RWPE1 (cell line): ENCODE measurements at places on chromosomes 7 and 10.

DNA sequence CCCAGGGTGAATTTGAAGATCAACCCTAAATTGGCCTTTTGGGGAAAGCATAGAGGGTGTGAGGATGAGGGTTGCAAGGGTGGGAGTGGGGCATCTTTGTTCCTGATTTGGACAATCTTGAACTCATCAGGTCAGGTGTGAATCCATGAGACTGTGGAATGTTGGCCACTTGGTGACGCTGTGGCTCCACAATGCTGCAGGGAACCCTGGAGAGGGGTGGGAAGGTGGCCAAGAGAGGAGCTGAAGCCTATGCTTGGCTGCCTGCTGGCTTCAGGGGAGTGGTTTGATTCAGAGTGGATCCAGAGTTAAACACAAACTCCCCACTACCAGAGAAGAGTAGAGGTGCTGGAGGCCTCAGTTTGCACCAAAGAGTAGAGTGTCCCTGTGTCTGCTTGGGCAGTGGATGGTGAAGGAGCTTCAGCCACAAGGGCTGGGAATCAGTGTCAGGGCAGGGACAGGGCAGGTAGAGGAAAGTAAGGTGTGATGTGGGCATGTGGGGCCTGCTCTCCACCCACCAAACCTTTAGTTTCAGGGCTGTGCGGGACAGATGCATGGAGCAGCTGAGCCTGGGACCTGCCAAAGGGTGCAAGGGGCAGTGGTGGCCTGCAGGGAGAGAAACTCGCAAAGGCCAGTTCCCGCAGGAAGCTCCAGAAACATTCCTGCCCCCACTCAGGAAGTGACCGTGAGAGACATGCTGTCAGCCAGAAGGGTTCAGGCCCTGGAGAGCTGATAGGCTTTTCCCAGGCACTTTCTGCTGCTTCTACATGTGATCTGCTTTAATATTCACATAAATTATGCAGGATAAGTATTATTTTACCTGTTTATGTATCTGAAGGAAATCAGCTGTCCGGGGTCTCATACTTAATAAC lies 81.0 kb upstream of the PRSS58 start:
- no peak for DNase-seq

DNA sequence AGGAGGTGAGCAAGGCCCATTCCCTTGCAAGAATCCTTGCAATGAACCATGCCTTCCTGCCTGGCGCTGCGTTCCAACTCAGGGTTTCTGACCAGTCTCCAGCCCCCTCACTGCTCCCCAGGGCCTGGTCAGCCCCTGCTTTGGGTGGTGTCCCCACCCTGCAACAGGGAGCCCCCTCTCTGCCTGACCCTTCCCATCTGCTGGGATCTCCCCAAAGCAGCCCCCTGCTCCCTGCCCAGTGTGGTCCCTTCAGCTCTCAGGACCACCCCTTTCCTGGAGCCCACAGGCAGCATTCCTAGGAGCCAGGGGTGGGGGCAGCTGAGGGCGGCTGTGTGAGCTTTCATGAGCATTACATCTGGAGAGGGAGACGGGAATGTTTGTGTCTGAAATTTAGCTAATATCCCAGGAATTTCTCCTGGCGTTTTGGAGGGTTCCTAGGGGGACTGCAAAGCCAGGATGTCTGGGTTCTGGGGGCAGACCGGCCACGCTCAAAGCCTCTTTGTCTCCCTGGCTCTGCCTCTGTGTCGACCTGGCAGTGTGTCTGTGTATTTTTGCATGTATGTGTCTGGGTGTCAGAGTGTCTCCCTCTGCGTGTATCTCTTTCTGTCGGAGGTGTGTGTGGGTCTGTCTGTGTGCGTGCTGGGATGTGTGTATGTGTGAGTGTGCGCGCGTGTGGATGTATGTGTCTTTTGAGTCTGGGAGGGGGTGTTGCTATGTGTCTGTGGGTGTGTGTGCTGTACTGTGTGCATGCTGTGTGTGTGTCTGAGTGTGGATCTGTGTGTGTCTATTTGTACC lies 300.5 kb upstream of the ZMIZ1 start:
- DNase-seq, result no peak

- no peak for DNase-seq
These were observed 950 bp upstream of the GCC1 start for GRCh38 chr7:127586346-127586745.

- DNase-seq, result no peak
These were observed 12.8 kb downstream of the MDFIC start for GRCh38 chr7:114934713-114935112.

GRCh38 chr10:100713049-100713858 lies 32.1 kb upstream of the PAX2 start:
- DNase-seq, result no peak

GRCh38 chr10:12351447-12351846 lies 2.1 kb downstream of the CAMK1D start:
- no peak for DNase-seq

- no peak for DNase-seq
These were observed 113.2 kb downstream of the CDC14C start for GRCh38 chr7:49037346-49038210.

GRCh38 chr10:110225756-110226542 lies 18.5 kb downstream of the MXI1 start:
- peak; percentile 94 for DNase-seq

- no peak for DNase-seq
These were observed 32.1 kb upstream of the GTF2I start for GRCh38 chr7:74625446-74625845.

GRCh38 chr7:133797818-133798520 lies 329.2 kb upstream of the LRGUK start:
- no peak for DNase-seq

DNA sequence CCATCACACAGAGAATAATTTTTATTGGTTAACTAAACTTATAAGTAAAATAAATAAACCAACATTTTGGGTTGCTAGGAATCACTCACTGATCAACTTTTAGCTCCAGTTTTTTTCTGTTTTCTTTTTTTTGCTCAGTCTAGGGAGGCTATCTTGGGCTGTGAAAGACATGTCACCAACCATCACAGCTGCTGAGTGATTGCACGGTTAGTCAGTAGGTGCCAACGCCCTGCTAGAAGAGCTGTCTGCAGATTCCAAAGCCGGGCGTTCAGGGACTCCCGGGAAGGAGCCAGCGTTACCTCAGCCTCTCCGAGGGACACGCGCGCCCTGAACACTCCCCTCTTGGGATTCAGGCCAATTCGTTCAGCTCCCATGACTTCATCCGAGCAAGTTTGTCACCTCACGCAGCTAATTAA lies 604 bp upstream of the STAM start:
- DNase-seq, result peak; percentile 79

DNA sequence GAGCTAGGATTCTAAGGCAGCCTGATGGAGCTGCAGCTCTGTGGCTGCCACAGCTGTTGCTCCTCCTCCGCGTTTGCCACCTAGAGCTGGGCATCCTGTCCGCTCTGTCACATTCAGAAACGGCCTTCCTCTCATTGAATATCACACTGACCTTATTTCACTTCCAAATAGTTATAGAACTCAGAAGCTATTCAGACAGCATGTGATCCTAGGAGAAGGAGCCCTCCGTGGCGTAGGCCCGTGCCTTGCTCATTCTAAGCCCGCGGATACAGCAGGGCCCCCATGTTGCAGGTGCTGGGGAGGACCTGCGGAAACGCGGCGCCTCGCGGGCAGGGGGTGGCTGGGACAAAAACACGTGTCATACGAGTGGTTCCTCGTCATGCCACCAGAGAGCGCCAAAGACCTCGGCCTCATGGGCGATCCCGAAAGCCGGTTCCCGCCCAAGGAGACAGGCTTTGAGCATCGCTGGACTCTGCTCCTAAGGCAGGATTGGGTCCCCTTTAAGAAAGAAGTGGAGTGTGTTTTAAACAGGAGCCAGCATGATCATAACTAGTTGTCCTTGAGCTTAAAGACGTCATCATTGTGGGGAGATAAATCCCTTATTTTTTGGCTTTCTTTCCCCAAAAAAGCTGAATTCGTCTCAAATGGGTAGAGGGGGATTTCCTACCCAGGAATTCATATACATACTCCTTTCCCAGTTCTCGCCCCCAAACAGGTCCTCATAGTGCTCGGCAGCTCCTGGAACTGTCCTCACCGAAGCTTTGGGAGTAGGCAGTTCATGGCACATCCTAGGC lies 17.9 kb upstream of the FIGNL1 start:
- DNase-seq, result peak; percentile 78

DNA sequence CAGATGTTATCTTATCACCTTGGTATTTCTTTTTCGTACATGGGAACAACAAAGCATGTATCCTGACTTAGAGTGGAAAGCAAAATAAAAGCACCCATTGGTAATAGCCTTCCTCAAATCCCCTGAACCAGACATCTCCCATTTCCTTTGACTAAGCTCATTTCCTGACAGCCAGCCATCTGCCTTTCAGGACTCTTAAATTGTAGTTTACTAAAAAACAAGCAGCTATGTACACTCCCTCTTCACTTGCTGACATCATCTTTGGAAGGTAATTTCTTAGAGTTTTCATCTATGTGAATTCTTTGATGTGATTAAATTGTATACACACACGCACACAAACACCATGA lies 40.7 kb downstream of the ARL4A start:
- no peak for DNase-seq

- no peak for DNase-seq
These were observed 34.9 kb upstream of the WAPL start for GRCh38 chr10:86556532-86556931.

- no peak for DNase-seq
These were observed 32.8 kb upstream of the MYO3A start for GRCh38 chr10:25901199-25901598.

GRCh38 chr10:47381103-47381395 lies 3.0 kb downstream of the ZNF488 start:
- no peak for DNase-seq

GRCh38 chr7:28626221-28626620 lies 213.9 kb downstream of the CREB5 start:
- no peak for DNase-seq

DNA sequence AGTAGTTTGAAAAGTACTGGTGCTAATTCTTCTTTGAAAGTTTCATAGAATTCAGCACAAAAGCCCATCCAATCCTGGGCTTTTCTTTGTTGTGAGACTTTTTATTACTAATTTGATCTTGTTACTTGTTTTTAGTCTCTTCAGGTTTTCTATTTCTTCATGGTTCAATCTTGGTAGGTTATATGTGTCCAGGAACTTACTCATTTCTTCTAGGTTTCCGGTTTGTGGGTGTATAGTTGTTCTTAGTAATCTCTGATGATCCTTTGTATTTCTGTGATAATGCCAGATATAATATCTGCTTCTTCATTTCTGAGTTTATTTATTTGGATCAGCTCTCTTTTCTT lies 147.5 kb downstream of the RTKN2 start:
- no peak for DNase-seq

DNA sequence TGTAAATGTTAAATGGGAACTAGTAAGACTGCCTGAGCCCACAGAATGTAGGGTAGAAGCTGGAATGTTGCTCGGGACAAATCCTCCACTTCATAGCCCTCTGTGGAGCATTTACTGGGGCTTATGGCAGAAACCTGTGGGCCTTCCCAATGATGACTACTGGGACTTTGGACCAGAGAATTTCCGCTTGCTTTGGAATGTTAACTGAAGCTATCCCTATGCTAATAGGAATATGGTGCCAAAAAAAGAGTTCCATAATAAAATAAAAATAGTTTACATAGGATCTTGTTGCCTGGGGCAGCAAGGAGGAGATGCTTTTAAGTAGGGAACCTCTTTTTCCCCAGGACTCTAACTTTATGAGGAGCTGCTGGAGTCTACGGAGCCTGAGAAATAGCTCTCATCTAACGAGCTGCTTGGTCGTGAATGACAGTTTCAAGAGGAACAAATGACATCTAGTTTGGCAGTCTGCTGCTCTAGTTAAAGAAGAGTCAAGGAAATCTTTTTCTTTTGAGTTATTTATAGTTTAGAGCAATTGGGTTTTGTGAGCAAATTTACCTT lies 5.7 kb upstream of the DYNC2I1 start:
- no peak for DNase-seq

DNA sequence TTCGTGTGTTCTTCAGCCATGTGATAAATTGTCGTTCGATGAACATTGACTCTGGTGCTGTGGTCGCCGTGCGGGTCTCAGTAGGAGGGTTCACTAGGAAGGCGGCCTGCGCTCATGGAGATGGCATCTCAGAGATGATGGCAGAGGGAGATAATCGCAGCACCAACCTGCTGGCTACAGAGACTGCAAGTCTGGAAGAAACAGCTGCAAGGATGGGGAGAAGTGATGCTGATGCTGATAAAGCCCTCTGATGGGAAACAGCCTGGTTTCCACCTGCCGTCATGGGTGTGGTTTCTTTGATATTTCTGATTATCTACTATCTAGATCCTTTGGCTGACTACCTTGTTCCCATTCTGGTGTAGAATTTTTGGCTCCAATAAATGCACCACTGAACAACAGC lies 130.5 kb upstream of the ANKRD30A start:
- no peak for DNase-seq

DNA sequence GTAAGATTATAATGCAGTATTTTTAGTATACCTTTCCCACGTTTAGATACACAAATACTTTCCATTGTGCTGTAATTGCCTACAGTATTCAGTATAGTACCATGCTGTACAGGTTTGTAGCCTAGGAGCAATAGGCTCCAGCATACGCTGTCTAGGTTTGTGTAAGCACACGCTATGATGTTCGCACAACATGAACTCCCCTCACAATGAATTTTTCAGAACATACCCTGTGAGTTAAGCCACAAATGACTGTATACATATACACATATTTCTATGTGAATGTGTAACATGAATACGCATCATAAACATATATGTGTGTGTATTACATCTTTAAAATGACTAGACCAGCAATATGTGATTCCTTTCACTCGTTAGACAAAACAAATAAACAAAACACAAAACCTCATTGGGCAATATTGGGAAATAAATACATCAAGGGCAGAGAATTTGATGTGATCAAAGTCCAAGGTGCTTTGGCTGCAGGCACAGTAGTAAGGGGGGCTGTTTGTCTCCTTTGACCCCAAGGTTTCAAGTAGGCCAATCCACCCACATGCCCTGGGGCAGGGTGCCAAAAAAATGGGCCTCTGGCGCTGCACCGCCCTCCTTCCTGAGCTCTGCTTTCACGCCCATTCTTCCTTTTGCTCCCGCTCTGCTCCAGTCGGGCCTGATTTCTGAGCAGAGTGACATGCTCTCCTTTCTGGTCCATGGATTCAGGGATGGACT lies 33.9 kb downstream of the CHN2 start:
- no peak for DNase-seq

GRCh38 chr10:6269953-6270867 lies 67.5 kb downstream of the PFKFB3 start:
- no peak for DNase-seq

DNA sequence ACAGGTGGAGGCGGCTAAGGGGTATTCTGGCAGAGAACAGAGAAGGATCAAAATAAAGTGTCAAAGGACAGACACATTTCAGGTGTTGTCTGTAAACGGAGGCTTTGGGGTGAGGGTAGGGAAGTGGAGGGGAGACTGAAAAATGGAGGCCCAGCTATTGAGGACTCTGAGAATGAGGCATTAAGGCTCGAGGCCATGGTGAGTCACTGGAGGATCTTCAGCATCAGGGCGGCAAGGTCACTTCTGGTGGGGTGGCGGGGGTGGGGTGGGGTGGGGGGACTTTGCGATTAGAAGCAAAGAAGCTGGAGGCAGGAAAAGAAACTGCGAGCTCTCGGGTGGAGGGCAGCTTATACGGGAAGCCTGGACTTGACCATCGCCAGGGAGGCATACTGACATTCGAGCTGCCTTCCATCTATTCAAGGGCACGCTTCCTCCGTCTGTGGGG lies 58.4 kb upstream of the PCGF5 start:
- DNase-seq, result peak; percentile 46

GRCh38 chr10:47374611-47375536 lies 9.2 kb downstream of the ZNF488 start:
- no peak for DNase-seq
